ENCODE measurements at places on chromosomes 4 and X.

DNA sequence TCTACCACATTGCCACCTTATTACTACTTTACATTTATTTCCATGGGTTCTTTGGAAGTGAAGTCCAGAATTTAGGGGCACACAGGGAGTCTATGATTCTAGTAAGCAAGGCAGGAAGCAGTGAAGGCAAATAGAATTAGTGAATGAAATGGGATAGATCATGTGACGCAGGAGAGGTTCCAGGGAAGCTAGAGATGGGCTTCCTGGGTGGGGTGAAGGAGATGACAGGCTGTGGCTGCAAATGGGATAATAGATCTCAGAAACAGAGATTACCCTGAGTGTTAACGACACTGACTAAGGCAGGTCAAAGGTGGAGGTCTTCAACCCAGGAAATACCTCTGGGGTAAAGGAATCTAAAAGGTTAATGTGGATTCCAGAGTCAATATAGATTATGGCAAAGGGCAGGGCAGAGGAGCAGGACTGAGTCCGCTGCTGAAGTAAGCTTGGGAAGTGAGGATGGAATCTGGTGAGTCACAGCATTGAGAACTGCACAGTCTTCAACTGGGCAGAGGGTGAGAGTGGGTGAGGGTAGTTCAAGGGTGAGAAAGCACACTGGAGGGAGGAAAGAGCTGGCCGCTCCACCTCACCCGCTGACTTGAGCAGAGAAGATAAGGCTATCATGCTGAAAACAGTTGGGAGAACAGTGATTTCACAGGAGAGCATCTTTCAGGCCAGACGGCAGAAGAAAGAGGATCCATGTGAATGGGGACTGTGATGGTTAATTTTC, 70.8 kb downstream of the ANXA3 start:
- DNase-seq, result no peak

DNA sequence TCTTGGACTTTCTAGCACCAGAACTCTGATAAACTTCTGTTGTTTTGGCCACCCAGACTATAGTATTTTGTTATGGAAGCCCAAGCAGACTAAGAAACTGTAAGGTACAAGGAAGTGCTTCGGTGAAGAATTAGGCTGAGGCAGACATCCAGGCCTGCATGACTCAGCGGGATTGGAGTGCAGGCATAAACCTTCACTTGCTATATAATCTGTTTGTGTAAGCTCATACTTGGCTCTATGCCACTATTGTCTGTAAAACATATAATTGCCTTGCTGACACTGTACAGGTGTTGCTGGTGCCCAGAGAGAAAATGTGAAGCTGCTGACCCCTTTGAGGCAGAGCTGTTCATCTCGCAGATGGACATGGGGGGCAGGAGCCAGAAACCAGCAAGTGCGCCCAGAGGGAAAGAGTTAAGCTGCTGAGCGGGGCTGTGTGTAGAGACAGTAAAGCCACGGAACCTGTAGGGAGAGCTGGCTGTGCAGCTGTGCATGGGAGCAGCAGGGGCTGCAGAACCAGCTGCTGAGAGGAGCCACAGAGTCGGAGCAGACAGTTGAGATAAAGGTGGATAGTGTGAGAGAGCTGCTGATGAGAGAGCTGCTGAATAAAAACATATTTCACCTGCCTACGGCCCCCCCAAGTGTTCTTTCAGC, 96.2 kb downstream of the RBM46 start:
- DNase-seq, result no peak

DNA sequence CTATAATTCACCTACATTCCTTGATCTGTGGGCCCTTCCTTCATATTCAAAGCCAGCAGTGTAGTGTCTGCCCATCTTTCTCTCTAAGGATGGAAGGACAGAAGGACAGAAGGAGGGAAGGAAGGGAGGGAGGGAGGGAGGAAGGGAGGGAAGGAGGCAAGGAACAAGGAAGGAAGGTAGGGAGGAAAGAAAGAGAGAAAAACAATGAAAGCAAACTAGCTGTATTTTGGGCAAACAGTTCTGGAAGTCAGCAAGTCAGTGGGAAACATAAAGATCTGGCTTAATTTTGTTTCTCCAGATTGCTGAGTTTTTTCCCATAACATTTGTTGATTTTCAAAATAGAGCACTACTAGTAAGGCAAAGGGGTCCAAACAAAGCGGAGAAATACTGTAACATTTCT, 555.2 kb upstream of the EPHA5 start:
- DNase-seq, result no peak

- no peak for DNase-seq
These were observed 795.8 kb upstream of the IGFBP7 start for GRCh38 chr4:57905965-57906364.

GRCh38 chrX:140766024-140766611, 56.6 kb downstream of the LINC00632 start:
- peak; percentile 23 for DNase-seq

- no peak for DNase-seq
These were observed 78.0 kb upstream of the PDHA2 start for GRCh38 chr4:95761871-95762270.

DNA sequence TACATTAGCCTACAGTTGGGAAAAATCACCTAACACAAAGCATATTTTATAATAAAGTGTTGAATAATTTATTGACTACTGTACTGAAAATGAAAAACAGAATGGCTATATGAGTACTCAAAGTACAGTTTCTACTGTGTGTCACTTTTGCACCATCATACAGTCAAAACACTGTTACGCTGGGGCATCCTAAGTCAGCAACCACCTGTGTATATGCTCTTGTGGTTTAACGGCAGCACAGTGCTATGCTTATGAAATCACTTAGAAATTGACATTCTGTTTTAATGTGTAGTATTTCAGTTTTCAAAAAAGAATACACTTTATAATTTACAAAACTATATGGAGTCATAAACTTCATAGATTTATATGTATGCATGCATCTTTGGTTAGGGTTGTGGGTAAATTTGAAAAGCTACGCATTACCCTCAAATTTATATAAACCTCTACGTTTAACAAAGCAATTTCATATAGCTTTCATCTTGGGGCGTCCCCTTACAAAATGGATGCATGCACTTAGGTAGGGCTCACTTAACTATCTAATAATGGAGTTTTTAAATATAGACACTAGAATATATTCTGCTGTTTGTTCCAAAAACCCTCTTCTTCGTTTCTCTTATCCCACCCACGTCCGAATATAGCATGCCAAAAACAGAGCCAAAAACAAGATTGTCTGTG, 690 bp upstream of the NEIL3 start:
- DNase-seq, result no peak

- DNase-seq, result no peak
These were observed 5.4 kb downstream of the PGK1 start for GRCh38 chrX:78109458-78109857.

GRCh38 chrX:104696667-104697066, 130.7 kb downstream of the IL1RAPL2 start:
- DNase-seq, result no peak

GRCh38 chr4:10083331-10083771, 33.2 kb downstream of the WDR1 start:
- no peak for DNase-seq

DNA sequence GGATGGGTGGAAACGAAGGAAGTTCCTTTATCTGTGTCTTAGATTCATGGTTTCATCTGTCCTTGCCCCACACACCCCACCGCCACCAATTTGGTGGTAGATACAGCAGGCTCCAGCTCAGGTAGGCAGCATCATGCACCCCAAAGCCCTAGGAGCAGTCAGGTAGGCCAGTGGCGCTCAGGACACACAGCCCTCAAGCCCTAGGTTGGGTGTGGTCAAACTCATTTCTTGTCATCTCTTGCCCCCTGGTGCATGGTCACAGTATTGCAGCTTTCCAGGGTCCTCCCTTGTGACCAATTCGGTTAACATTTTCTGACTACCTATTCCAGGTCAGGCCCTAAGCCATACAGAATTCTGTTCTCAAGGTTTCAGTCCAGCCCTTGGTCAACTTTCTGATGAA, 14.5 kb upstream of the PRRG3 start:
- peak; percentile 55 for DNase-seq

GRCh38 chrX:113873056-113873455, 710.8 kb upstream of the HTR2C start:
- DNase-seq, result no peak

DNA sequence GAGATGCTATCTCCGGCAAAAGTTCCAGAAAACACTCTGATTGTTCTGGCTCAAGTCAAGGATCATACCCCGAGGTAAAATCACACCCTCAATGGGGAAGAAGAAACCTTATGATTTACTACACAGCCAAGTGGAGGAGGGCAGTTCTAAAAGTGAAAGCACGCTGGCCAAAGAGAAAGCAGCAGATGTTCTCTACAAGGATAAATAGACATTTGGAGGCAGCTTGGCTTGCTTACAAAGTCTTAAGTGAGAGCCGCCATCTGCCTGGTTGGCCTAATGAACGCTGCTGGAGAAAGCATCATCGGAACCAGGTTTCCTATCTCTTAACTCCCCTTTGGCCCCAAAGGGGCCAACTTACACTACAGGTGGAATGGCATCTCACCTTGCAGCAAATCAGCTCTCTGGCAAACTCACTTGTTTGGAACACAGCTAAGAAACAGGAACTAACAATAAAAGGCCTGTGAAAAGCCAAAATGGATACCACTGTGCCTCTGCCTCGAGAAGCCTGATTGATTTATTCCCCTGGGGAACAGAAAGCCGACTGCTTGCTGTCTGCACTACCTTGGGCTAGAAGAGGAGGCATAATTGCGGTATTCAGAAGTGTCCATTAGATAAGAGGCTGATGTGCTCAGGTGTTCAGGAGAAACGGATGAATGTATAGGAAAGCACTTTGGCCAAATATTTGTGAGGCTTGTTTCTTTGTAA, 22.8 kb downstream of the FRAS1 start:
- DNase-seq, result no peak

DNA sequence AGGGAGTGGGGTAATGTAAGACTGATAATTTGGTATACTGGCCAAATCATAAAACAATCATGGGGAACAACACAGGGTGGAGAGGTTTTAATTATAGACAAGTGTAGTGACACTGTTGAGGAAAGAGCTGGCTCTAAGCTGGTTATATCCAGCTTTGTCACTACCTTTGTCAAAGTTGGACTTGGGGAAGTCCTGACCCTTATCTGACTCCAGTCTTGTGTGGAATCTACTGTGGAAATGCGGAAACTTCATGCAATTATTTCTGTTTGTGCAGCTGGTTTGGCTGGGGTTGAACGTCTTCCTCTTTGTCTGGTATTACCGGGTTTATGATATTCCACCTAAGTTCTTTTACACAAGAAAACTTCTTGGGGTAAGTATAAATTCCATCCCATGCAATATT, 2.0 kb downstream of the CYBB start:
- no peak for DNase-seq

- no peak for DNase-seq
These were observed 47.5 kb downstream of the RAPGEF2 start for GRCh38 chr4:159150396-159150795.

DNA sequence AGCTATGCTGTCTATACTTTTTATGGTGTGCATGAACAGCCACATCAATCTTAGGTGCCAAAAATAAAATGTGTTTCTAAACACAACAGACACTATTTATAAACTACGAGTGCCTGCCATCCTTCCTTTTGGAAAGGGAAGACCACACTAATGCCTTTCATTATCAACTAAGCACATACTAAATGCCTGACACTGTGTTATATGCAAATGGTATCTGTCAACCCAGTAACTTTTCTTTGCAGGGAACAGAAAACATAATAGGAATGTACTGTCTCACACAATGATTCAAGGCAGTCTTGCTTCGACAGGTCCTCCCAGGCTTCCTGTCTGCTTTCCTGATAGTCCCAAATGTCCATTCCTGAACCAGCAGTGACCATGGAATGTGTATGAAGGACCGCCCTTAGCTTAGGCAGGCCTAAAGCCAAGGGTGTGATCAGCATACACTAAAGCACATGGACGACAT, 43.8 kb downstream of the ADGRA3 start:
- no peak for DNase-seq

DNA sequence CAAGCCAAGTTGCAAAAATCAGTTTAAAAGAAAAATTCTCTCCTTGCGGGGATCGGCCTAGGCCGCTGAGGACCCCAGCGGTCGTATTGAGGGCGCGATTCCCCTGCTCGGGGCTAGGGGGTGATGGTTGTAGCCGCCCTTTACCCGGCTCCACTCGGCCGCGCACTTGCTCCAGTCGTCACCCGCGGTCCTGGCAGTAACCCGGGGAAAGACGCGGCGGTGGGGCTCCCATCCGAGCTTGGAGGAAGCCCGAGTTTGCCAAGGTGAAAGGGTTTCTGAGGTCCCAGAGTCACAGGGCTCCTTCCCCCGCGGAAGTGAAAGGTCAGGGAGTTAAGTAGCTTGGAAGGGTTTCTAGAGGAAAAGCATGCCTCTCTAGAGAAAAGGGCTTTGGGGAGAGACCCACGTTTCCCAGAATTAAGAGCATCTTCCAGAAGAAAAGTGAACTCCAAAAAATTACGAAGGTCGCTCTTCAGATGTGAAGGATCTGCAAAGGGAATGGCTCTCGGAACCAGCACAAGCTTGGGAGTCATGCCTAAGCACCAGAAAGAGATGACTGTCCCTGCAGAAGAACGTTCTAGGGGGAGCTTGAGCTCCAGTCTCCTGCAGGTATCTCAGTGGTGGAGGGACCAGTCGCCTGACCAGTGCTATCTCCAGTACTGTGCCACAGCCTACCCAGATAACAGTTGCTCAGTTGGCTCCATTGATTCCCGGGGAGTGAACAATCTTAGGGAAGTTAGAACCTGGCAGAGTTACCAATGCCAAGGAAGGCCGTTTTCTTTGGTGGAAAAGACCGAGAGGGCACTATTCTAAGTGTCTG, 875 bp downstream of the LAP3 start:
- DNase-seq, result peak; percentile 42

DNA sequence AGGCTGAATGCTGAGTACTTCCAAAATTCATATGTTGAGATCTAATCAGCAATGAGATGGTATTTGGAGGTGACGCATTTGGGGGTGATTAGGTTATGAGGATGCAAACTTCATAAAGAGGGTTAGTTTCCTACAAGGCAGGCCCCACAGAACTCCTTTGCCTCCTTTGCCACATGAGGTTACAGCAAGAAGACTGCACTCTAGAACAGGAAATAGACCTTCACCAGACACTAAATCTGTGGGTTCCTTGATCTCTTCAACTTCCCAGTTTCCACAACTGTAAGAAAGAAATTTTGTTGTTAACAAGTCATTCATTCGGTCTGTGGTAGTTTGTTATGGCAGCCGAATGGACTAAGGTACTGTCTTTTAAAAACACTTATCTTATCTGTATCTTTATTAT, 681.9 kb upstream of the HS3ST1 start:
- DNase-seq, result no peak

DNA sequence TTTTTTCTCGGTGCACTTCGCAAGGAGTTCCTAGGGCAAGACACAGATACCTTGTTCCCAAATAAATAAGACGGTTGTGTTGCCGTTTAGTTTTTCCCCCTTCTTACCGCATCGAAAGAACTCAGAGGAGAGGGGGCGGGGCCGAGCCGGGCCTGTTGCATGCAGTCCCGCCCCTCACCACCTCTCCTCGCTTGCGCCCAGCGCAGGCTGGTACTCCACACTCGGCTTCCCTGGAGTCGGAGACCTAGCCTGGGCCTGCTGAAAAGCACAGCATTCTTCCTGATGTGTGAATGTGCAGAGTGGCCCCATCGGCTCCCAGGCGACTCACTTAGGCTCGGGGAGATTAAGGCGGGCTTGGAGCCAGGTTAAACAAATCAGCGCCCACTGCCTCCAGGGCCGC, 26.1 kb upstream of the VMA21 start:
- DNase-seq, result peak; percentile 71

Data from iPS-NIHi11 (cell line).